ENCODE measurements at places on chromosomes 4 and X. TPM values are rescaled to one million over a fixed set of nuclear protein-coding genes. Genes with fewer than 3 reads are reported as not detected.

HMGN5 gene
- total RNA-seq, result 0.36 TPM

SLC34A2 gene
- not detected for total RNA-seq

OTC gene
- total RNA-seq, result 2.6 TPM

DNA sequence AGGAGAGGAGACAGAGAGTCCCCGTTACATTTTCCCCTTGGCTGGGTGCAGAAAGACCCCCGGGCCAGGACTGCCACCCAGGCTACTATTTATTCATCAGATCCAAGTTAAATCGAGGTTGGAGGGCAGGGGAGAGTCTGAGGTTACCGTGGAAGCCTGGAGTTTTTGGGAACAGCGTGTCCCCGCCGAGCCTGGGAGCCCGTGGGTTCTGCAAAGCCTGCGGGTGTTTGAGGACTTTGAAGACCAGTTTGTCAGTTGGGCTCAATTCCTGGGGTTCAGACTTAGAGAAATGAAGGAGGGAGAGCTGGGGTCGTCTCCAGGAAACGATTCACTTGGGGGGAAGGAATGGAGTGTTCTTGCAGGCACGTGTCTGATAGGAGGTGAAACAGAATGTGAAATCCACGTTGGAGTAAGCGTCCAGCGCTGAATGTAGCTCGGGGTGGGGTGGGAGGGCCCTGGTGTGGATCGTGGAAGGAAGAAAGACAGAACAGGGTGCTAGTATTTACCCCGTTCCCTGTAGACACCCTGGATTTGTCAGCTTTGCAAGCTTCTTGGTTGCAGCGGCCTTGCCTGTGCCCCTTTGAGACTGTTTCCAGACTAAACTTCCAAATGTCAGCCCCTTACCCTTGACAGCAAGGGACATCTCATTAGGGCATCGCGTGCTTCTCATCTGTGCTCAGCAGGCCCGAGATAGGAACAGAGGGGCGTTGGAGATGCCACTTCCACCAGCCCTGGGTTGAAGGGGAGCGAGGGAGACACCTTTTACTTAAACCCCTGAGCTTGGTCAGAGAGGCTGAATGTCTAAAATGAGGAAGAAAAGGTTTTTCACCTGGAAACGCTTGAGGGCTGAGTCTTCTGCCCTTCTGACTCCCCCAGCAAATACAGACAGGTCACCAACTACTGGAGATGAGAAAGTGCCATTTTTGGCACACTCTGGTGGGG lies 2.7 kb downstream of the SHOX start:
- H3K36me3 ChIP-seq, result no peaks in the 10 kb centered on the region
- no peak overlapping the region for H3K4me3 ChIP-seq
- peaks cover 51% of the 10 kb centered on the region for H3K27me3 ChIP-seq
- DNase-seq, result no peak
- H3K27ac ChIP-seq, result no peak overlapping the region
